ENCODE measurements at places on chromosomes 7 and 10.

GRCh38 chr7:72785166-72785955 is 42.6 kb downstream of the TYW1B start:
- peak; percentile 90 for DNase-seq

DNA sequence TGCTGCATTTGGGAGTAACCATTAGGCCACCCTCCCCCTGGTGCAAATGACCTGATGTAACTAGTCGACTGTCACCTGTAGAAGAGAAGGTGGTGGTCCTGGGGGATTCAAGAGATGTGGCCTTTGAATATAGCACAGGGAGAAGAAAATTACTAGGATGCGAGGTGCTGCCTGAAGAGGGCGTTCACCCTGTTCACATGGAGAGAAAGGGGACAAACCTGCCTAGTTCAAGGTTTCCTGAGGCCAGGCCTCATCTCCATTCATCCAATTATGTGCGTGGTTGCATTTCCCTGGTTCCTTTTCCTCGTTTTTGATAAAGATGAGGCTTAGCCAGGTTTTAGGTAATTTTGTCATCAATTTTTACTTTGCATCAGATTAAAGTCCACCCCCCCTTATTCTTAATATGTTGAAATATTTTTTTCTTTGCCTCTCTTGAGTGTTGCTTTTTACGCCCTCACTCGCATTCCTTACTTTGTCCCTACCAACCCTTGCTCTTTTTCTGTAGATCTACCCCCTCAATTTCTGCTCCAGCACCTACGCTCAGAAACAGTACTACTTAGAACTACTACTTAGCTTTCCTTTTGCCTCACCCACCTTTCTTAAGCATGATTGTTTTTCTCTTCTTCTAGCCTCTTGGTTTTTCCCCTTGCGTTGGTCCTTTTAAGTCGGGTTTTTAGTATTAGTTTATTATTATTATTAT is 13.7 kb downstream of the CLCN1 start:
- DNase-seq: no peak

DNA sequence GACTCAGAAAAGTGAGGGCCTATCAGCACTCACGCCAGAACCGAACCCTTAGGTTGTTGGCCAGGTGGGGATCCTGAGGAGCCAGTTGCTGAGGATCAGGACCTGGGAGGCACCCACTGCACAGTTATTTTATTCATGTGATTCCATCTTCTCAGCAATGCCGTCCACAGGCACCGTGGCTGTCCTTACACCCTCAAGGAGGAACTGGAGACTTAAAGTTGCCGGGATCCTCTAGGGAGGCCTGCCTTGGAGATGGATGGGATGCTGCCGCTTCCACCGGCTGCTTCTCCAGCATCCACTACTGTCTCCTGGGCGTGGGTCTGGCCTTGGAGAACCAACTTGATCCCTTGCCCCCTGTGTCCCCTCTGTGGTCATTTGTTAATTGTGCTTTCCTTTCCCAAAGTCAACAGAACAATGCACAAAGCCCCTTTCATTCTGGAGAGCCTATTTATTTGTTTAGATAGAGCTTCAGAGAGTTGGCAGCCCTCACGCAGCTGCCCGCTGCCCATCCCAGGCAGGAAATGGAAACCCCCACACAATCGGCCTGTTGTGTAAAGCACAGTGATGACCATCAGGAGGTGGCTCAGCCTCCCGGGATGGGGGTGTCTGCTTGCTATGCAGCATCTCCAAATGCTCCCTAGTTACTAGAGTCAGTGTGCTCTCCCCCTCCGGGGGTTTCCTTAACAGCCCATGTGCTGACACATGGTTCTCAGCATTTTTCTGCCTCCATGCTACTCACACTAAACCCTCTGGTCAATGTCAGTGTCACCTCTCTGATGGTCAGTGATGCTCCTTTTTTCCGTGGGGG is 52.9 kb upstream of the IGFBP3 start:
- peak; percentile 45 for DNase-seq

GRCh38 chr7:82036146-82036886 is 266.5 kb upstream of the HGF start:
- DNase-seq: peak; percentile 29

GRCh38 chr10:132326344-132326889 is 5.6 kb upstream of the LRRC27 start:
- DNase-seq: peak; percentile 38
